ENCODE measurements at places on chromosomes 2 and 18.

DNA sequence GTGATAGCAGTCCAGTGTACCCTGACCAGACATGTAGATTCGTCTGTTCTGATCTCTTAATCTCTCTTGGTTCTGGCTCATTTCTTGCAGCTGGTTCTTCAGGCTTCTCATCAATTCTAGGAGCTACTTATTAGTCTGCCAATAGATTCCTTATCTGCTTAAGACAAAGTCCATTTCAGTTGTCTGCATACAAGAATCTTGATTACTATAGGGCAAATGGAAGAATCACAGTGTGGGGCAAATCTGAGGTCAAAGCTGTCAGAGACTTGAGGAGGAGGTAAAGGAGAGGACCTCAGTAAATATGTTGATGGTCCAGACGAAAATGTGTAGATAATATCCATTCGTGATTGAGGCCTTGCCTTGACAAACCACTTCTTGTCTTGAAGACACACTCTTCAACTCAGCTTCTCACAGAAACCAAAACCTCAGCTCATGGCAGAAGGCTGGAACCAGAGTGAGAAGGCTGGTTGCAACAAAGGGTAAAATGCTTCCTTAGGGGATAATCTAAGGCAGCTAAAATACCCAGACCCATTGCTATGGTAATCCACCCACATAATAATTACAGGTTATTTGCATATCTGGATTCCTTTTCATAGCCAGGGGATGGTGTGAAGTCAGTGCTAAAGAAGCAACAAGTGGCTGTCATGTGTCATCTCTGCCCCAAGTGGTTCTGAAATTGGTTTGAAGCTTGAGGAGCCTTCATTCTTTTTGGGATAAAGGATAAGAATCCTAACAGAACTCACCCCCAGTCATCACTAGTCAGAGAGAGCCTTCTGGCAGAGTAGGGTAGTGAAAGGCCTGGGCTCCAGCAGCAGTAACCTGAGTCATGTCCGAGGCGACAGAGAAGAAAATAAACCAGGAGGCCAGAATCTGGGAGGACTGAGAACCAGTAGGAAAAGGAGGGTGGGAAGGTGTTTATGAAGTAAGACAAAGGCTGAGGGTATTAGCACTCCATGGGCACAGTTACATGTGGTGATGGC is 29.2 kb upstream of the PELI1 start:
- no peak for DNase-seq

DNA sequence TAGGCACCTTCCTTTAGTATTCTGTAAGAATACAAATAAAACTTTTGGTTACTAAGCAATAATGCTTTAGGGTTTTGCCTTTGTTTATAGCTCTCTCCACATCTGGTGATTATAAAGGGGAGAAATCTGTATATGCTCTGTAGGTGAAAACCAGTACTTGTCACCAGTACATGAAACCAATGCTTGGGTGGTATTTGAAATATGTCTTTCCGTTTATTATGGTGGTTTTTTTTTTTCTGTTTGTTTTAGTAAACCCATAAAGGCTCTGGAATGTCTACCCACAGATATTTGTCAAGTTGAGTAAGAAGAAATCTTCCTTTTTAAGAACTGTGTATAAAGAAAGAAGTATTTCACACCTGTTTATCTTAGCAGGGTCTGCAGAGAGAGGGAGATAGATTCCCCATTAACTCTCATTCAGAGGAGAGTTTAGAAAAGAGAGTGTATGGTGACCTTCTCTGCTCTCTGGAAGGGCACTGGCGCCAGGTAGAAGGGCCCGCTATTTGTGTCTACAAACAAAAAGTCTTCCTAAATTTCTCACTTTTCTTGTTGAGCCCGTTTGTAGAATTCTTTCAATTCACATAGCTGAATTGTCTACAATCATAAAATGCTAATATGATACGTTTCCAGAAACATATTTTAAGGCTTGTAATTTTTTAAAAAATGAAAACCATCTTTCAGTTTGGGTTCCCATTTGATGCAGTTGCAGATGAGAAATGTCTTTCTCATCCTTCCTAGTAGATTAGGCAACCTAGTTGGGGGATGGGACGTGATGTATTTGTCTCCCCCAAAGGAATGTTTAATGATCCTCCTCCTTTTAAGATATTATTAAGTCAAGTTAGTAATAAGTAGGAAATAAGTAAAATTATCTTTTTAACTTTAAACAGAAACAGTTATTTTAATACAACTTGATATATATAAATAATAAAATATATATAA is 33.9 kb downstream of the MAP3K20 start:
- no peak for DNase-seq

- no peak for DNase-seq
Measured at GRCh38 chr2:128488434-128488833, 169.8 kb upstream of the HS6ST1 start.

DNA sequence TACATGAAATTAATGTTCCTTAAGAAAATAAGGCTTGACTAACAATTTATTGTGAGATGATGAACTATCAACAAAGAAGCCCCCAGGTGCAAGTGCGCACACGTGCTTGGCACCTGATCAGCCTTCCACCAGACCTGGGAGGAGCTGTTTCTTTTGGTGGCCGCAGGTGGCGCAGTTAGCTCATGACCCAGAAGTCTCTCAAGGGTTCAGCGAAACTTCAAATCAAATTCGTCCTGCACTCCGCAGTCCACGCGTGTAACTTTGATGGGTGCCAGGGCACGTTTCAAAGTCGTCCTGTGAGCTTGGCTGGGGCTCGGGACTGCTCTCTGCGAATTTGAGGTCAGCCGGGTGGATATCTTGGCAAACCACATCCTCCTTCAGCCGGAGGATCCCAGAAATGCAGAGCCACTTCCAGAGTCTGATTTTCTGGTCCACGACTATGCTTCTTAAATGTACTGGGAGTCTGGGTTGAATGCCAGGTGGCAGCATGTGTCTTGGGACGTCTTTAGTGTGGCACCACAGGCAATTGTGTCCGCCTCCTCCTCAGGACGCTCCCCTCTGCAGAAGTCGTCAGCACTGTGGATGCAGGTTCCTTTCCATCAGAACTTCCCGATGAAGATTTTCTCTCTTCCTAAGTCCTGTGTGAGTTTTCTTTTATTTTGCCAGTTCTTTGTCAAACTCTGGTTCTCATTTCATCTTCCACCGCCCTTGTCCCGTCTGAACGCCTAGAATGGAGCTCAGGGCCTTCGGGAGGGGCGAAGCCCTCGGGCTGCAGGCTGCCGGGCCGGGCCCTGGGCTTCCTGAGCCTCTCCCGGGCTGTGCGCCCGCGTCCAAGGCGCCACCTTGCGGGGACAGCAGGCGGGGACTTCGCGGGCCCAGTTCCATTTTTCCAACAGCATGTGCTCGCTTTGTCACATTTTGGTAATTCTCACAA is 61.3 kb upstream of the RAPGEF4 start:
- no peak for DNase-seq

DNA sequence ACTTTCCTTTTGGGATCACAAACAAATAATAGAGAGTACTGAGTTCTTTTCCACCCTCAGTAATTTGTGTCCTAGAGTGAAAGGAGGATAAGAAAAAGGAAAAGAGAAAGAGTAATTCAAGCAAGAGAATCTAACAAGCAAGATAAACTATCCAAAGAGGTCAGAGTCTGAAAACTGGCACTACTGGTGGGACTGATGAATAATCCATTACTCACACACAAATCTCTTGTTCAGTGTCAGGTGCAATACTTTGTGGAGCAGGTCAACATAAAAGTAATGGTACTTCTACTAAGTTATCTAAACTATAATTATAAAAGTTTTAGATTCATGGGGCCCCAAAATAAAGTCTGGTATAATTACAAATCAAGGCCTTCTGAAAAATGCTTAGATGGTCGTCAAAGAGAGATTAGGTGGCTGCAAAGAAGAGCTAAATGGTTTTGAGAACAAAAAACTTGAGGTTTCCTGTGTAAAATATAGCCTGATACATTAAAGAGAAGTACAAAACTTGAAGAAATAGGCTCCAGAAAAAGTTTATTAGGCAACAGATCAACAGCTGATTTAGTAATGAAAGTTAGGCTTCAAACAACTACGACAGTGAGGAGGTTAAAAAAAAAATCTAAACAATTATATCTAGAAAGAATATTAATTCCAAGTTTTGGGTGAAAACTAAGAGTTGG is 109.4 kb downstream of the BAZ2B start:
- no peak for DNase-seq

DNA sequence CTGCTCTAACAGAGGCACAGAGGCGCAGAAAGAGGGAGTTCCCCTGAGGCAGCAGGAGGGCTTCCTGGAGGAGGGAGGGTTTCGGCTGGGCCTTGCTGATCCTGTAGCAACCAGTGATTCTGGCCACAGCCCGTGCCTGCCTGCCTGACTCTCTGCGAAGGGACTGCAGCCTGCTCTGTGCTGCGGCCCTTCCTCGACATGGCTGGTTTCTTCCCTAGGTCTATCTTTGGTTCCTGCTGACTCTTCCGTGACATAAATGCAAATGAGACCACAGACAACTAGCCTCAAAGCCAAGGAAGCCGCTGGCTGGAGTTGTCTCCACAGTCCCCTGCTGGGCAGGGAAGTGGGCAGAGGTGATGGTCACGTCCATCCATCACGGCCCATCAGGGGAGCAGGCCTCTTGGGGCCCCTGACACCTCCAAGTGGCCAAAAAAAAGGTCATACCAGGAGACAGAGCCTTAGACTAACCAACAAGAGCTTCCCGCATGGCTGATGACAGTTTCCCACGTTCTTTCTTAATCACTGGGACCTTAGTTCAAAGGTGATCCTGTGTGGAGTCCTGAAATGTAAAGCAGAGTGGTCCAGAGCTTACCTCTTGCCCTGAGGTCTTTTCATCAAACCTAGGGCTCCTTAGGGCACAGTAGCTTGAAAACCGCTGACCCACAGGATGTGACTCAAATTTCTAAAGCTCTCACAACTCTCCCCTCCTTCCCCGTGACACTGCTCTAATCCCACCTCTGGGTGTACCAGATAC is 55.3 kb downstream of the HS1BP3 start:
- DNase-seq = no peak

GRCh38 chr2:39094717-39095363 is 26.0 kb downstream of the SOS1 start:
- no peak for DNase-seq

DNA sequence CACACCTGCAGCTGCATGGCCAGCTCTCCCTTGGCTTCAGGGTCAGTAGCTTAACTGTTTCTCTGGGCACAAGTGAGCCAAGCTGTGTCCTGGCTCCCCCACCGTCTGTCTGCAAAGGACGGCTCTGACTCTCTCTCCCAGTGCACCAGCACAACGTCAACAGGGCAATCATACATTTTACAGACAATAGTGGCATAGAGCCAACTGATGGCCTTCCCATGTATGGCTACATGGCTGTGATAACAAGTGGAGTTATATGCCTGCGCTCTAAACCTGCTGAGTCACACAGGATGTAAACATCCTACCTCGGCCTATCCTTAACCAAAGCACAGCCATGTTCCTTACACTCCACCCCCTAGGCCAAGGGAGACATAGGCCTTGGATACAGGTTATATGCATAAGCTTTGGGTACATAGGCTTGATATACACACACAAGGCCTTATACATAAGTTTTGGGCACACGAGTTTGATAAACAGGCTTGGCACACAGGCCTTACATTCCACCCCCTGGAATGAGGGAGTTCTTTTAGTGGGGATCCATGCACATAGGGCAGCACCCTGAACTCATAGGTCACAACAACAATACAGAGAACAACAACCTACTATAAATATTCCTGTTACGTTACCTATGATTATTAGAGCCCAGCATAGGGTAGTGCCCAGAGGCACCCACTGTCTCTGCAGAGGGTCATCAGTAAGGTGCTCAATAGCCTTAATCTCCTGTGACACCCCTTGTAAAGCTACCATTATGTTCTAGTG is 17.7 kb downstream of the PHOSPHO2 start:
- no peak for DNase-seq

DNA sequence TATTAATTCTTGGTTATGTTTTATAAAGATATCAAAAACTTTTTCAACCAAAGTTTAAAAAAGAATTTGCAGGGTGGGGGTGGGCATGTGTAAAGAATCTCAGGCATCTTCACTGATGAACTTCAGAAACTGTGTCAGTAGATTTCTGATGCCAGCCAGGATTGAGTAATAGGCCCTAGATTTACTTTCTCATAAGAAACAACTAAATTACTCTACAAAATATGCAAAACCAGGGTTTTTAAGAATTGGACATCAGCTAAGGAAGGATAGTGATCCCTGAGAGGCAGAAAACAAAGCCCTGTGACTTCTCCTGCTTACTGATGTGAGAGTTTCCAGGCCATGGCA is 11.9 kb upstream of the IL1R1 start:
- no peak for DNase-seq

- DNase-seq = no peak
Measured at GRCh38 chr18:49177812-49178211, 227.0 kb upstream of the SMAD7 start.

DNA sequence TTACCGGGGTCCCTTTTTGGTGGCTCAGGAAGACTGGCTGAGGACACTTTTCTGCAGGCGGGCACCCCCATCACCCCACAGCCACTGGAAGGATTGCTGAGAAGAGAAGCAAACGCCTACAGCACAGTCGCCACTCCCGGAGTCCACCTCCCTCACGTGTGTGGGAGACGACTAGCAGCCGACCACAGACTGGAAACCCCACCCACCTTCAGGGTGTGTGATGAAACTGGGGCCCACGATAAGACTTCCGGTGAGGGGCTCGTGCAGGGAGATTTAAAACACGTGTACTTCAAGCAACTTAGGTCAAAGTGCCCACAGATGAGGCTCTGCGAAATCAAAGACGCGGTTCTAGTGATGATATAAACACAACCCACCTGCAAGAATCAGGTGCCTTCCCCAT is 26.3 kb downstream of the MBP start:
- peak; percentile 68 for DNase-seq

GRCh38 chr2:36246320-36246990 is 109.1 kb upstream of the CRIM1 start:
- no peak for DNase-seq

GRCh38 chr2:189407281-189408209 is 33.7 kb upstream of the WDR75 start:
- no peak for DNase-seq

DNA sequence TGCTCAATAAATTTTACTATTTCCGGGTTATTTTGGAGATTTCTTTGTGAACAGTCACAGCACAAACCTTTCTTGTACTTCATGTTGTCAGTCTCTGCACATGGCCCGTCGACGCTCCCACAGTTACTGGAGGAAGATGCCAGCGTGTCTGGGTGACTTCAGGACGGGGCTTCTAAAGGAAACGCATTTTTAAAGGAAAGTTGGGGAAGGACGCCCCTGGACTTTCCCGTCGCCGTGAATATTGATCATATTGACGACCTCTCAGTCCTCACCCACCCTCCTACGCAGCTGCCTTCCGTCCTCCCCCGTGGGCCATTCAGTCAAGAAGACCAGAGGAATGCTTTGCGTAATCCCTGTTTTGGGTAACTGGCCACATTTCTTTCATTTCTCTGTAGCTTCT is 71.1 kb upstream of the SNTG2 start:
- no peak for DNase-seq

DNA sequence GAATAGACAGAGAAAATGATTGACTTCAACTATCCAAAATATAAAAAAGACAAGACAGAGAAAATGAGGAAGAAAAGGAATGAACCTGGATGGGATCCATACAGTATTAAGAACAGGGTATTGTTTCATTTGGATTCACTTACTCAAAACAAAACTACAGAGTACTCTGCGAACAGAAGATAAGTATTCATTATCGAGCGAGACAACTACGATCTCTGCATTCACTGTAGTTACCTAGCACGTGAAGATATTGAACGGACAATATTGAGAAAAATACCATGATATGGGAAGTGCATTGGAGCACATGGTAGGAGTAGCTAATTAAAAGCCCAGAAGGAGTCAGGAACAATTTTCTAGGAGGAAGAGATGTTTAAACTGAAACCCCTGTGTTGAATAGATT is 1.0 kb upstream of the ORC2 start:
- no peak for DNase-seq

Data from activated CD8-positive, alpha-beta memory T cell treated with anti-CD3 and anti-CD28 coated beads for 4 hours (primary cell).